HS-27A (cell line): ENCODE measurements at places on chromosomes 3 and 15.

DNA sequence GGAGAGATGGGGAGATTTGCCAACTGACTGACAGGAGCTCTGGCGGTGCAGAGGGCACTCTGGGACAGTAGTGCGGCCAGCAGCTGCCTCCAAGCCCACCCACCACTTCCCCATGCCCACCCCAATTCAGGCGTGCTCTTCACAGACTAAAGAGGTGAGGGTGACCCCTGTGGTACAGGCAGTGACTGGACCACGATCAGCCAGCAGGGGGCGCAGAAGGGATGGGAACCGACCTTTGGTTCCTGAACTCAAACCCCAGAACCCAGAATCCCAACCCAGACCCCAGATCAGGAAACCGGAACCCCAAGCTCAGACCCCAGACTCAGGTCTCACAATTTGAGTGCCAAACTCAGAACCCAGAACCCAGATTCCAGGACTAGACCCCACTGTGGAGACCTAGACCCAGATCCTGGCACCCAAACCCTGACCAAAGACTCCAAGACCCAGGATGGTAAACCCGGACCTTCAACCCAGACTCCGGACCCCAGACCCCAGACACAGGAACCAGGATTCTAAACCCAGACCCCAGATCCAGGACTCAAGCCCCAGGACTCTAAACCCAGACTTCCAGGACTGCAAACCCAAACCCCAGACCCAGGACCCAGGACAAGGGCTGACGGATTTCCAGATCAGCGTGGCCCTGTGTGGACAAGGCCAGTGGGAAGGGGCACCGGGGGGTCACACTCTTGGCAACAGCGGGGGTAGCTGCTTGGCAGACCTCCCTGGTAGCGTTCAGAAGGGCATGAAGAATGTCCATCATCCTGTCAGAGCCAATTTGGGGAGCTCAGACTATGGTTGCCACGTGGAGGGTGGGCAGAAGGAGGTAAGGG is 3.7 kb upstream of the MYL3 start:
- DNase-seq, result peak; percentile 27

DNA sequence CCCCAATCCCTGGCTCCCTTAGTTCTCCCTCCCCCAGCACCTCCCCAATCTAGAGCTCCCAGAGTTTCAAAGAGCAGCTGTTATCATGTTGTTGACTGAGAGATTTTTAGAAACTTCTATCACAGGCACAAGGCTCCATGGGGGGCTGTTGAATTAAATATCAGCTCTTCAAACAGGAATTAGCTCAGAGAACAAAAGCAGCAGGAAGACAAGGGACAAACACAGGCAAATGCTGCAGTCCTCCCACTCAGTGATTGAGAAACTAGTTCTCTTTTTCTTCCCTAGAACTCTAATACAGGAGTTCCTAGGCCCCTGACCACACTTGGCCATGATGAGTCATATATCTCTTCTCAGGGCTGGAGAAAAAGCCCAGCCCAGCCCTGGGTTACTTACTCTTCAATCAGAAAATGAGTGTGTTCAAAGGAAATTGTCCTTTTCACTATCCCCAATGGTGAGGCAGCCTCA is 262.1 kb downstream of the IGSF11 start:
- no peak for DNase-seq

DNA sequence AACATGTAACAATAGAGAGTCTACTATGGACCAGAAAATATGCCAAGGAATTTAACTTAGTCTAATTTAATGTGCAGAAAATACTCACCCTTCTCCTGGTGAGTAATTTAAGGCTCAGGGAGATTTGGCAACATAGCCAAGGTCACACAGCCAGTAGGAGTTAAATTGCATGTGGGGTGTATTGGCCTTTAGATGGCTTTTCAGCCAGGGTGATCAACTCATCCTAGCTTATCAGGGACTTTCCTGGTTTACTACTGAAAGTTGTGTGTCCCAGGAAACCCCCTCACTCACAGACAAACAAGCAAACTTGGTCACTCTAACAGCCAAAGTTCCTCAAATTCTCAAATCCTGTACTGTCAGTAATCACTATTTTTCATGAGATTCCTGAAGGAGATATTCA is 2.6 kb upstream of the SLC9A9 start:
- DNase-seq, result no peak

DNA sequence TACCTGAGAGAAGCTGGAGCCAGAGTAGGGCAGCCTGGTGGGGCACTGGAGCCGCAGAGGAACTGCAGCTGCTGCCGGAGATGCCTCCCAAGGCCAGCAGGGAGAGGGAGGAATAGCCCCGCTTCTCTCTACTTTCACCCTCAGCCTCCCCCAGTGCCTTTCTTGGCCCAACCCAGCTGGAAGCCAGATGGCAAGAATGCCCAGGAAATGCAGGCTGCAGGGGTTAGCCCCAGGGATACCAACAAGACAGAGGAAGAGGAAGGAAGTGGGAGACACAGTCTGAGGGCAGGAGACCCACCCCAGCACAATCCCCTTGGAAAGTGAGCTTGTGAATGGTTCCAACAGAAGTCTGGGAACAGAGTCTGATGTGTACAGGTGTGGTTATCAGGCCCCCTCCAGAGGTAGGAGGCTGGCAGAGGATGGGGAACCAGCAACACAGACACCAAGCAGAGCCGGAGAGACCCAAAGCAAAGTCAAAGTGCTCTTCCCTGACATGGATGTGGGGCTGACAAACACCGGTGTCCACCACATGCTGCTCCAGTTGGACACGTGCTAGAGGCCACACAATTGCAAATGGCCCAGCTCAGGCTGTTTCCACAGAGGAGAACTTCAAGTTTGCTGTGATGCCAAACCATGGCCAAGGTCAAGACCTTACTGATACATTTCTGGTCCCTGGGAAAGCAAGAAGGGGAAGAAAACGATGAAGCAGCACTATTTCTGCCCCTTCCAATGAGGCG is 418.8 kb upstream of the PROK2 start:
- no peak for DNase-seq

DNA sequence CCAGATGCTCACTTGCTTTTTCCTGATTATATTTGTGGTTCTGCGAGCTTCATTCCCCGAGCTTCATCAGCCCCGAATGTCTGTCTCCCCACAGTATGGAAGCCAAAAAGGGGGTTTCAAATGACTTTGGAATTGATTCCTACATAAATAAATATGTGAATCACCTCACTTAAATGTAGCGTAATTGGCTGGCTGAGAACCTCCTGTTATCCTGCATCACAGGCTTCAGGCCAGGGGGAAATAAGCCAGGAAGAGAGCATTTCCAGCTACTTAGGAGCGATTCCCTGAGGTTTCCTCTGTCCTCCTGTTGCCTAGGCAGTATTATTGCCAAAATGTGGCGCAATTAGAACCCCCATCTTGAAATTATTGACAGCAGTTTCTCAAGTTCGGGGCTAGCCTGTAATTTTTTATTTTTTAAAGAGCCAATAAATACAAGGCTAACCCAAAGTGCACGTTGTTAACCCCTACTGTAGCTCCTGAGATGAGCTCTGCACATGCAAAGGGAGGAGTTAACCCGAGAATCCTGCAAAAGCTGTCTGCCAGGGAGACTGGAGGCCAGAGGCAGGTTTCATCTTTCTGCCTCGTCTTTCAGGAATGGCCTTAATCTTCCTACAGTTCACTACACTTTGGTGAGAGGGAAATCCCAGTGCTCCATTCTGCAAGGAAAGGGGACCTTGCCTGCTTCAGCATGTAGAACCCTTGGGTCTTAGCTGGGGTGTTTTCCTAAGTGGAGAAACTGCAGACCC is 148.2 kb downstream of the ADAMTS9 start:
- no peak for DNase-seq

GRCh38 chr15:32856753-32857152 is 138.9 kb downstream of the GREM1 start:
- no peak for DNase-seq

DNA sequence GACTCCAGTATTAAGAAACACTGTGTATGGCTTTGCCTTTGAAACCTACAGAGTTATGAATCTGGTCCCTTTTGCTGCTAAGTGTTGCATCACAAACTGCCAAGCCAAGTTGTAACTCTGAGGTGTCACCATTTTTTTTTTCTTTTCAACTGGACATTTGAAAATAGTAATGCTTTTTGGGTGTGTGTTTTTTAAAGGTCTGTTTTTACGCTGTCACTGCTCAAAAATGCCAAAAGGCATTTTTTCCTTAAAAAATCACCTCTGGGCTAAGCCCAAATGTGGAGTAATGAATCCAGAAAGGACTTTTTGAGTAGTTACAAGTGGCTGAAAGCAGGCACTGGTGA is 9.5 kb downstream of the SMAD3 start:
- no peak for DNase-seq

- DNase-seq, result no peak
Observed at GRCh38 chr3:43214616-43215015, 71.7 kb upstream of the SNRK start.

DNA sequence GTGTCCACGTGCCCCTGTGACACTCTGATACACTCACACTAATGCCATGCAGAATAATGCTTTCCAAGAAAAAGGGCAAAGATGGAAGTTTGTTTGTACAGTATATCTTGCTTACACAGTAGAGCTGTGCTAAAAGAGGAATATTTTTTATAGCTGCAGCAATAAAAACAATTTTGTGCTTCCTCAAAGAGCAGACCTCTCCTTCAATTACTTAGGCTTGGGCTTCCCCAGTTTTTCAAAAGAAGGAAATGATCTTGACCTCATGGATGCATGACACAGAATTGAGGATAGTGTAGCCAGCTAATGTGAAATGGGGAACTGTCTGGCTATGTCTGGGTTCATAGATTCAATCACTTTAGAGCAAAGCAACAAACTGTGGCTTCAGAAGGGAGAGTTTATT is 137.4 kb downstream of the STT3B start:
- DNase-seq, result no peak

DNA sequence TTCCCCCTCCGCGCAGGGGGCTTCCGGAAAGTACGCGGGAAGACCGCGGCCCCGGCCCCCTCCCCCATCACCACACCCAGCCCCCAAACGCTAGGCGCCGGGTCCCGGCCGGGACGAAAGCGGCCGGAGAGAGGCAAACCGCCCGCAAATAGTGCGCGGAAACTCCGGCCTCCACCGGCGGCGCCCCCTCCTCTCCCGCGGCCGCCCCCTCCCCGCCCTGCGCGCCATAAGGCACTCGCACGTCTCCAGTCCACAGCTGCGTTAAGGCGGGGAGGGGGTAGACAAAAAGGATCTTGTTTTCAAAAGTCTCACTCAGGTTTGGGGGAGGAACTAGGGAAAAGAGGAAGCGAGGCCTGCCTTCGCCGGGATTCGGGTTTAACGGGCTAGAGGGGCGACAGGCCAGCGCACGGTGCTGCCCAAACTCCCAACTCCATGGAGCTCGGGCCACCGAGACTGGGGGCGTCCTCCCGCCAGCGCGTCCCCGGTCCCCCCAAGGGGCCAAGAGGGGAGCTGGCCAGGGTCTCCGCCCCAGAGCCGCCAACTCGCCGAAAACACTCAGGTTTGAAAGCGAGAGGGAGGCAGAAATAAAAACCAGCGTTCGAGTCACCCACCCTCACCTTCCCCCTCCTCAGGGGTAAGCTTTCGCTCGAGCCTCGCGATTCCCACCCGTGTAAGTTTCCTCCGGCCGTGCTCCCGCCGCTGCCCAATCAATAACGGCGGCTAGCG is 1.8 kb downstream of the ANP32A start:
- peak; percentile 38 for DNase-seq

GRCh38 chr3:195153130-195153529 is 117.8 kb downstream of the XXYLT1 start:
- no peak for DNase-seq

DNA sequence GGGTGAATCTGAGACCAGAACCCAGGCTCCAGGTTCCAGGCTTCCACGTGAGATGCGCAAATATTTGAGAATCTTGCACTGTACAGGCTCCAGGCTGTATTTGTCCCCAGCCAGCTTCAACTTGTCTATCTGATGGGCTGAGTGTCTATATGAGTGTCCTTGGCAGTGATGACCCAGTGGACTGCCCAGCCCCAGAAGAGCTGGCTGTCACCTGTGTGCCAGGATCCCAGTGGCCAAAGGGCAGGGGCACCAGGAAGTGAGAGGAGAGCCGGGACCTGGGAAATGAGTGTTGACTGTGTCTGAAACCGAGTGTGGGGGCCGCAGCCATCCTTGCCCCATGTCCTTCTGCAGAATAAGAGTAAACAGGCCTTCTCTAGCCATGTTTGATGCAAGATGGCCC is 10.4 kb downstream of the FAH start:
- DNase-seq, result no peak
